Epithelial cell of esophagus (primary cell): ENCODE measurements at places on chromosomes 12 and 14.

DNA sequence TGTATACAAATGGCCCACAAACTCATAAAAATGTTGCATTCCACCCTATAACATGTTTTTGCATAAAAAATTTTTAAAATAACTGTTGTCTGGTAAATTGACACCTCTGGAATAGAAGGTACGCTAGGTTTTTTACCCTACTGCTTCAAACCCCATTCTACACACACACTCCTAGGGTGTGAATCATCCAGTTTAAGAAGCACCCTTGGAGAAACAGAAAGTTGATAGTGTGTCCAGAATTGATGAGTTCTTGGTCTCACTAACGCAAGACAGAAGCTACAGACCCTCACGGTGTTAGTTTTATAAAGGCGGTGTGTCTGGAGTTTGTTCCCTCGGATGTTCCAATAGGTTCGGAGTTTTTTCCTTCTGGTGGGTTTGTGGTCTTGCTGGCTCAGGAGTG, 158.5 kb downstream of the KLRB1 start:
- no peak for DNase-seq

DNA sequence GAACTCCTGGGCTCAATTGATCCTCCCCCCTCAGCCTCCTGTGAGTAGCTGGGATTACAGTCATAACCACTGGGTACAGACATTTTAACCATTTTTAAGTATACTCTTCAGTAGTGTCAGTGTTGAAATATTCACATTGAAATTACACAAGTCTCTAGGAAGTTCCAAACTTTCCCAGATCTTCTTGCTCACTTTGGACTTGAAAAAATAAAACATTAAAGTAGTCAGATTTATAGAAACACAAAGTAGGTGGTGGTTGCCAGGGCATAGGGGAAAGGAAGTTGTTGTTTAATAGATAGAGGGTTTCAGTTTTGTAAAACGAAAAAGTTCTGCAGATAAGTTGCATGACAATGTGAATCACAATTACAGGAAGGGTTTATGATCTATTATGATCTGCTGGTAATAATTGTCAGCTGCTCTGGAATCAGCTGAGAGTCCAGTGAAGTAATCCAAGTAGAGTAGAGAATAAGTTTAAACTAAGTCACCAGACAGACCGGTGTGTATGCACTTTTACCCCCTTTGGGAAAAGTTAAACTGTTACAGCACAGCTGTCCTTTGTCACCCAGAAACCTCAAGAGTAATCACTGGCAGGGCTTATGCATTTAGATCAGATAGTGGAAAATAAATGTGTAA, 27.4 kb downstream of the PCNX1 start:
- no peak for DNase-seq

DNA sequence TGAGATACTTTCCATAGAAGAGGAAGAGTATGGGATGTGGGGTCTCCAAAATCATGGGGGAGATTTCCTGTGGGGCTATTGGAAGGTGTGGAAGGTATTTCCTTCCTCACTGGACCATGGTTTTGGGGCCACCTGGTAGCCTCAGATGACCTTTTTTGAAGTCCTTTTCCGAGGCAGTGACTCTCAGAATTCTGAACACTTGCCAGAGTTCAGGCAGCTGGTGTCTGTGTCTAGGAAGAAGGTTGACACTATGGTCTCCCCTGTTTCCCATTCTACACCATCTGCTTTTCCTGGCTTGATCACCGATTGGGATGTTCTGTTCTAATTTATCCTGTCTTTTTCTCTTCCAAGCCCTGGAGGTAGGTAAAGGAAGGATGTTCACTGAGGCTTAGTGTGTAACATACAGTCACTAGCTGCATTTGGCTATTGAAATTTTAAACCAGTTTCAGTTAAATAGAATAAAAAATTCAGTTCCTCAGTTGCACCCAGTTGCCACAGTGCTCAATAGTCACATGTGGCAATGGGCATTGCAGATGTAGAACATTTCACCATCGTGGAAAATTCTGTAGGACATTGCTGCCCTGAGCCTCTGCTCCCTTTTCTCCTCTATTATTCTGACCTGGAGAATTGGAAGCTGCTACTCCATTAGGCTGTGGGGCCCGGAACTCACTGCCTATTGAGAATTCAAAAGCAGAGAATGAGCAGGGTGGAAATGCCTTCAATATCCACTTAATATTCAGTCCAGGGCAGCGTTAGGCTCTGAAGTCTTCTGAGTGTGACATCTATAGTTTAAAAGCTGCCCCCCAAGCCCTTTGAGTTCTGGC, 11.0 kb upstream of the PLEKHG3 start:
- no peak for DNase-seq

DNA sequence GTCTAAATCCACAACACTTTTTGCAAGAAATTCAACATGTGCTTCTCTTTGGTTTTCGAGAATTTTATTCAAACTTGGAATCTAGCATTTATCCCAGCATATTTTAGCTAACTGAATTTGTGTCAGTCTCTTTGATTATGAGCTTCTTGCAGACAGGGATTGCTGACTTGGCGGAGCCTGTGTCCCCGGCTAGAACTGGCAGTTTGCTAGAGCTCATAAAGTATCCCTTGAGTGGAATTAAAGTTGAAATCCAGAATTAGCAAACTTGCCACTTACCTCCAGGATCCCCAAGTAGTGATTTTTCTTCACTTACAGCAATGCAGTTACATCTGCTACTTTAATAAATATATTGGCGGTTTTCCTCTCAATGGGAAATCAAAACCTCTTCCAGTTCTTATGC, 306.9 kb downstream of the AACS start:
- DNase-seq: no peak

DNA sequence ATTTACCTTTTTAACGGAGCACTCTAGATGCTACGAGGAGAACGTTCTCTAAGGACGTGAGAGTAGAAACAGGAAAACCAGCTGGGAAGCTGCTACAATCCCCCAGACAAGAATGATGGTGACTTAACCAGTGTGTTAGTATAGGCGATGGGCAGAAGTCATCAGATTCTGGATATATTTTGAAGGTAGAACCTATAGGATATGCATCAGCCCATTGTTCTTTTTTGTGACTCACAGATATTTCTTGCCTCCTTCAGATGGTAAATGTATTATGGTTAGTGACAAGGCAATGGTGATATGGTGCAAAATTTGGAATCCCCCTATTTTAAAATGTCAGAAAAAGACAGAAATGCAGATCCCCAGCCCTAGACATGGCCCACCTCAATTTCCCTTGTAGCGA, 258.2 kb downstream of the PHLDA1 start:
- no peak for DNase-seq

- no peak for DNase-seq
Observed at GRCh38 chr12:131012279-131013069, 58.8 kb downstream of the ADGRD1 start.

- DNase-seq: no peak
Observed at GRCh38 chr12:108792361-108793292, 61.3 kb upstream of the CORO1C start.

- DNase-seq: peak; percentile 54
Observed at GRCh38 chr12:101608301-101609133, 13.7 kb downstream of the MYBPC1 start.

- DNase-seq: no peak
Observed at GRCh38 chr14:59091976-59092375, 96.5 kb upstream of the DAAM1 start.

GRCh38 chr14:37550511-37550910, 44.5 kb downstream of the FOXA1 start:
- DNase-seq: no peak

DNA sequence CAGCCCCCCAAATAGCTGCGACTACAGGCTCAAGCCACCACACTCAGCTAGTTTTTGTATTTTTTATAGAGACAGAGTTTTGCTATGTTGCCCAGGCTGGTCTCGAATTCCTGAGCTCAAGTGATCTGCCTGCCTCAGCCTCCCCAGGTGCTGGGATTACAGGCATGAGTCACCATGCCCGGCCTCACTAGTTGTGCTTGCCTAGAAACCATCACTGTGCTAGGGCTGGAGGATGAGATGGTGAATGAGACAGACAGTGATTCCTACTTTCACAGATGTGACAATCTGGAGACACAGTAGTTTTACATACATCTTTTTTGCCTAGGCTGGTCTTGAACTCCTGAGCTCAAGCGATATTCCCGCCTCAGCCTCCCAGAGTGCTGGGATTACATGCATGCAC, 7.5 kb upstream of the MSI1 start:
- peak; percentile 57 for DNase-seq

- no peak for DNase-seq
Observed at GRCh38 chr14:22995889-22996625, 13.7 kb upstream of the AJUBA start.

DNA sequence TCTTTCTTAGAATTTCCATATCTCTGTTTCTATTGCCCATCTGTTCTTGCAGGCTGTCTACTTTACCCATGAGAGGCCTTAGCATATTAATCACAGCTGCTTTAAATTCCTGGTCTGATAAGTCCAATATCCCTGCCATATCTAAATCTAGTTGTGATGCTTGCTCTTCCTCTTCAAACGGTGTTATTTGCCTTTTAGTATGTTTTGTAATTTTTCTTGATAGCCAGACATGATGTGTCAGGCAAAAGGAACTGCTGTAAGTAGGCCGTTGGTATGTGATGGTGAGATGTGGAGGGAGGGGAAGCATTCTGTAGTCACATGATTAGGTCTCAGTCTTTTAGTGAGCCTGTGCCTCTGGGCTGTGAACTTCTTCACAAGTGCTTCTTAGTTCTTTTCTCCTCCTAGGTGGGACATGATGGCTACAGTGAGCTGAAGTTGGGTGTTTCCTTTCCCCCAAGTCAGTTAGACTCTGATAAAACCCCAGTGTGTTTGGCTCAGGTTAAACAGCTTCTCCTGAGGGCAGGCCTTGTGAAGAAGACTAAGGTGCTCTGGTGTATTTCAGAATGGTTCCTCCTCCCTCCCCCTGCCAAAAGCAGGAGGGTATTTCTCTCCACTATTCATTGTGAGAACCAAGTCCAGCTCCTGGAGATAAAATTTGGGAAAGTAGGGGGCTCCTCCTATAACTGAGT, 195.9 kb upstream of the PARP11 start:
- peak; percentile 25 for DNase-seq

DNA sequence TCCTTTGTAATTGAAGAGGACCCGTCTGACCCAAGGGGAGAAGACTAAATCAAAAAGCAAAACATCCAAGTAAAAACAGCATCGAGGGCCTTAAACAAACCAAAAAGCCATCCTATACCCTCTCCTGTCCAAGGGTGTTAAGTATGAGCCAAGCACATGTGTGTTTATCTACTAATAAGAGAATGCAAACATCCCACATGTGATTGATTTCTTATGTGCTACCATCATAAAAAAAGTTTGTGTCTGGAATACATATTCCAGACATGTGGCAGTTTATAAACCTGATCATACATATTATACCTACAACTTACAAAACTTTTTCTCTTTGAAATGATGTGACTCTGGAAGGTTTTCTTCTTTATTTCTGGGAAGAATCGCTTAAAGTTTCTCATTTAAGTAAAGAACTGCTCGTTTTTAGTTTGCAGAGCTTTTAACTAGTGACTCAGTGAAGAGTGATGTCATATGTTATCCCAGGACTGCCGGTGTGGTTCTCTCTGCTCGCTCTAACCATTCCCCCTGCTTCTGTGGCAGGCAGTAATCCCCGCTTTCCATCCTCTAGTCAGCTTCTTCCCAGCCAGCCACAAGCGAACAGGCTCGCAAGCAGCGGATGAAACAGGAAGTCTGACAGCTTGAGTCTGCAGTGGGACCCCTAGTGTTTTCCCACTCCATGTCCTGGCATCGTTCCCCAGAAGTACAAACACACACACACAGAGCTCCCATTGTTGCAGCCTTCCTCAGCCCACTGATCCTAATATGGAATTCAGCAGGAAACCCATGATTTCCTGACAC, 431 bp upstream of the RHOJ start:
- peak; percentile 85 for DNase-seq

GRCh38 chr12:122886851-122887818, 8.8 kb downstream of the VPS37B start:
- DNase-seq: peak; percentile 95

- DNase-seq: no peak
Observed at GRCh38 chr14:91983588-91983987, 36.1 kb upstream of the FBLN5 start.

DNA sequence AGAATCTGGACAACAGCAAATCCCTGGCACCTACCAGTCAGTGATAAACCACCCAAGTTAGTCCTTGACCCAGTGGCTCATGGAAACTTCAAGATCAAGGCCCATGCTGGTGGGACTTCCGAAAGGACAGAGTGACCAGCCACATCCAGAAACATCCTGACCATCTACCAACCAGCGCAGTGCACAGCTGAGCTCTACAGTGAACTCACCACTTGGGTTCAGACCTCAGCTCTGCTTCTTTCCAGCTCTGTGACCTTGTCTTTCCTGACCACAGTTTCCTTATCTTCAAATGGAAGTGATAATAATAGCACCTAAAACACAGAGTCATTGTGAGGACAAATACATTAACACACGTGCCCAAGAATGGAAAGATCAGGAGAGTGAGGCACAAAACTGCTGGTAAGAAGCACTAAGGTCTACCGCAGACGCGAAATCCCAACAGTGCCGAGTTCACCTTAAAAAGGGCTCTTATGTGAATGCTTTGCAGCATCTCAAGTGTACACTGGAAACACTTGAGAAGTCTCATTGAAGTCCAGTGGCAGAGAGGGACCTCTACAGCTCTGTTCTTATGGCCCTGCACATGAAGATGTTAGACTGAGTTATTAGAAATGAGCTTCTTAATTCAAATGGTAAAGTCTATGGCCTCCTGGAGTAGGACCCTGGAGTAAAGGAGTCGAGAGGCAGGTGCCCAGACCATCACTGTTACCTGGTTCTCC, 128.8 kb downstream of the CCDC60 start:
- no peak for DNase-seq

- peak; percentile 59 for DNase-seq
Observed at GRCh38 chr12:47066278-47067025, 13.0 kb upstream of the PCED1B start.

- DNase-seq: peak; percentile 92
Observed at GRCh38 chr14:70785556-70785955, 23.8 kb downstream of the MAP3K9 start.

GRCh38 chr12:14959916-14960496, 1.4 kb downstream of the ARHGDIB start:
- DNase-seq: no peak

- DNase-seq: peak; percentile 60
Observed at GRCh38 chr12:14403711-14404196, 38.3 kb downstream of the ATF7IP start.

DNA sequence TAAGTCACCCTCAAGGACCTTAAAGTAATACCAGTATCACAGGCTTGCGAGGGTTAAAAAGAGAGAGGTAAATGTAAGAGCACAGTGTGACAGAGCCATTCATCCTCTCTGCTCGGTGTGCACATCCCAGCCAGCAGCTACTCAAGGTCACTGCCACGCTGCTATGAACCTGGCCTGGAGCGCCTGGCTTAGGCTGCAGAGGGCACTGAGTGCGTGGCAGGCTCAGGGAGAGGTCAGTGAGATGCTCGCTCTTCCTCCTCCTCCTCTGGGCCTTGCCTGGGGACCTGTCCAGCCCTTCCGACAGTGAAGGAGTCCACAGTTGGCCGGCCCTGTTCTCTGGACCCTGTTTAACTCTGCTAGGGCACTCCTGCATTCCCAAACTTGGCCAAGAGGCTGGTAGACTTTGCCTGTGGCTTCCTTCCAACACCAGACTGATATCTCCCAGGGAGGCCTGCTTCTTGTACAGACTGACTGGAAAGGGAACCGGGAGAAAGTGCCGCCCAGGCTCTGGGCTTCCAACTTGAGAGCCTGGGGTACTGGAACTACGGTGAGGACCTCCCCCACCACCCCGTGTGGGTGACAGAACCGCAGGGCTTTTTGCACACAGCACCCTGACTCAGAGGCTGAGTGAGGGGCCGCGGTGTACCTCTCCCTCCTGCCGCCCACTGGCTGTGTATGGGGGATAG, 62.6 kb upstream of the CORO1C start:
- no peak for DNase-seq
